NT2/D1 (cell line): ENCODE measurements at places on chromosomes 1 and 21.

DNA sequence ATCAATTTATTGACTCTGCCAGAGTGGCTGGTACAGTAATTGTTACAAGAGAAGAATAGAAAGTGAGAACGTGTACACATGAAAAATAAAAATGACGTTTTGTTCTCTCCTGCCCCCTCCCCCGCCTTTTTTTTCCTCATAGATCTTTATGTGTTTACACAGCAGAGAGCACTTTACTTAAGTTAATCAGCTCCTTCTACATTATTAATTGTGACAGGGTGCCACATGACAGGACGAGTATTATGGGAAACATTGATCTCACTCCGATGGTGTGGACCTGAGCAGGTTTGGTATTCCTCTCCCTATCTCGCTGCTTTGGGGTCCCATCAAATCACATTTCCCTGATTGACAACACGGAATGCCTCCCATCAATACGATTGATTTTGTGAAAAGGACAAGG lies 285.7 kb downstream of the TM2D1 start:
- no peak for DNase-seq

DNA sequence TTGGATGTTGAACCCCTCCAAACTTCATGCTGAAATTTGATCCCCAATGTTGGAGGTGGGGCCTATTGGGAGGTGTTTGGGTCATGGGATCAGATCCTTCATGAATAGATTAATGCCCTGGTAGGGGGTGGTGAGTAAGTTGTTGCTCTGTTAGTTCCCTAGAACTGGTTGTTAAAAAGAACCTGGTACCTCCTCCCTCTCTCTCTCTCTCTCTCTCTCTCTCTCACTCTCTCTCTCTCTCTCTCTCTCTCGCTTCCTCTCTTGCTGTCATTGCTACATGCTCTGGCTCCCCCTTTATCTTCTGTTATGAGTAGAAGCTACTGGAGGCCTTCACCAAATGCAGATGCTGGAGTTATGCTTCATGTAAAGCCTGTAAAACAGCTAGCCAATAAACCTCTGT lies 498.2 kb upstream of the NR5A2 start:
- no peak for DNase-seq

DNA sequence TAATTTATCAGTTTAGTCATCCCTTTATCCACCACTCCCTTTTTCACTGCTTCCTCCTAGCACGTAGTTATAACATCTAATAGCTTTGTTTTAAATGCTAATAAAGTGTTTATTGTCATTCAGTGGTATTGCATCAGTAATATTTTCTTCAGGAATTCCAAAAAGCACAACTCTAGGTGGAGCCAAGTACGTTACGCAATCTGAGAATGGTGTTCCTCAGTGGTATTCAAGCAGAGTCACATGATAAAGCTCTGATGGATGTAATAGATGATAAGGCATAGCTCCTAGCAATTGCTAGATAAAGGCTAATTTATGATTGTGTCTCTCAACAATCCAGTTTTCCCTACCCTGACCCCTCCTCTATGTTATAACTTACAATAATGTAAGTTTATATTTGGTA lies 494.6 kb upstream of the ADGRL4 start:
- DNase-seq, result no peak

GRCh38 chr1:182457844-182458243 lies 7.9 kb downstream of the RGSL1 start:
- no peak for DNase-seq

DNA sequence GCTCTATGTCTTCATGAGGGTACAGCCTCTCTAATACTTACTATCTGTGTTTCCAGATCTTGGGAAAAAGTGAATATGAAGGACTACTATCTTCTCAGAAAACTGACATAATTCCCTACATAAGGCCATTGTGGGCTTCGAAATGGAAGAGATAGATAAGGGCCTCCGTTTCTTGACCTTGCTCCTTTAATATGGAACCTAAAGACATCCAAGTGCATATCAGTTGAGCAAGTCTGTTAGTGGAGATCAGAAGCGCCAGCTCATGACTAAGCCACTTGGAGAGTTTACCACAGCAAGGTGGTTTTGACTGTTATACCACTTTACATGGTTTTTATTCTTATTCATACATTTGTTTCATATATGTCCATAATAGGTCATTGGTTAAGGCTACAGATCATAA lies 35.3 kb upstream of the FCER1A start:
- DNase-seq, result no peak

GRCh38 chr1:145855426-145855948 lies 3.4 kb downstream of the PIAS3 start:
- DNase-seq, result no peak

DNA sequence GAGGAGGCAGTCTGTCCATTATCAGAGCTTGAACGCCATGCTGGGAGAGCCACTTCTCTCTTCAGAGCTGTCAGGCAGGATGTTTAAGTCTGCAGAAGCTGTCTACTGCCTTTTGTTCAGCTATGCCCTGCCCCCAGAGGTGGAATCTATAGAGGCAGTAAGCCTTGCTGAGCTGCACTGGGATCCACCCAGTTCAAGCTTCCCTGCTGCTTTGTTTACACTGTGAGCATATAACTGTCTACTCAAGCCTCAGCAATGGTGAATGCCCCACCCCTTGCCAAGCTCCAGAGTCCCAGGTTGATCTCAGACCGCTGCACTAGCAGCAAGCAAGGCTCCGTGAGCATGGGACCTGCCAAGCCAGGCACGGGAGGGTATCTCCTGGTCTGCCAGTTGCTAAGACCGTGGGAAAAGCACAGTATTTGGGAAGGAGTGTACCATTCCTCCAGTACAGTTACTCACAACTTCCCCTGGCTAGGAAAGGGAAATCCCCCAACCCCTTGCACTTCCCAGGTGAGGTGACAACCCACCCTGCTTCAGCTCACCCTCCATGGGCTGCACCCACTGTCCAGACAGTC lies 32.5 kb downstream of the RGS13 start:
- DNase-seq, result peak; percentile 20

DNA sequence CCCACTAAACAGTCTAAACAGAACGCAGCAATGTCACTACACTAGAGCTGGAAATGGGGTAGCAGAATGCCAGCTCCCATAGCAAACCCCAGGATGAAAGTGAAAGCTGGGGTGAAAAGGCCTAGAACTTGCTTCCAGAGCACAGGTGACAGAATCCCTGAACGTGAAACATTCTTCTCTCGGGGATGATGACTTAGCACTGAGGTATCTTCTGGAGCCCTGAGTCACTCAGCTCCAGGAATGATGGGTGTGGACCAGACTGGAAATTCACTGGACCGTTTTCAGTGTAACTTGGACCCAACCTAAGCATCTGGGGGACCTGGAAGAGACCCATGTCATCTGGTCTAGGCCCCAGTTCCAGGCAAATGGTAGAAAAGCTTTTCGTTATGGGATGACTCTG lies 108.9 kb downstream of the CDC7 start:
- DNase-seq, result no peak

- no peak for DNase-seq
These were observed 26.5 kb downstream of the RIPPLY3 start for GRCh38 chr21:37032877-37033471.

- no peak for DNase-seq
These were observed 16.6 kb upstream of the FCAMR start for GRCh38 chr1:206986885-206987284.

DNA sequence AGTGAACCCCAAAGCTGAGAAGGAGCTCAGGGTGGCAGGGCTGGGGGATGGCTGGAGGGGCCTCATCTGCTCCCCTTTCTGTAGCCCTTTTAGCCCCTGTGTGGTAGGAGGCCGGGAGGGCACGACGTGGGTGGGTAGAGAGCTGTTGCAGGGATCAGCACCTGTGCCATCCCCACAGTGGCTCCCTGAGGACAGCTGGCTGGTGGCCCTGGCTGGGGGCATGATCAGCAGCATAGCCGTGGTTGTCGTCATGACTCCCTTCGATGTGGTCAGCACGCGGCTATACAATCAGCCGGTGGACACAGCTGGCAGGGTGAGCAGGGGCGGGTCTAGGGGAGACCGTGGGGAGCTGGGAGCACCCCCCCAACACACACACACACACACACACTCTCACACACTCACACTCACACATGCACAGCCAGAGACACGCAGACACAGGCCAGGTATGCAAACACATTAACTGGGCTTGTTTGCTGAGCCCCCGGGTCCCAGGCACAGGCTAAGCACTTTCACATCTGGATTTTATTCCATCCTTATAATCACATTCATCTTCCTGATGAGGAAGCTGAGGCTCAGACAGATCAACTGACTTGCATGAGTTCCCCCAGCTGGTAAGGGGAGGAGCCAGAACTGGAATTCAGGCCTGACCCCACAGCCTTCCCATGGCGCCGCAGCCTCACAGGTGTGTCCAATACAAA lies 2.5 kb downstream of the SLC25A34 start:
- DNase-seq, result no peak

DNA sequence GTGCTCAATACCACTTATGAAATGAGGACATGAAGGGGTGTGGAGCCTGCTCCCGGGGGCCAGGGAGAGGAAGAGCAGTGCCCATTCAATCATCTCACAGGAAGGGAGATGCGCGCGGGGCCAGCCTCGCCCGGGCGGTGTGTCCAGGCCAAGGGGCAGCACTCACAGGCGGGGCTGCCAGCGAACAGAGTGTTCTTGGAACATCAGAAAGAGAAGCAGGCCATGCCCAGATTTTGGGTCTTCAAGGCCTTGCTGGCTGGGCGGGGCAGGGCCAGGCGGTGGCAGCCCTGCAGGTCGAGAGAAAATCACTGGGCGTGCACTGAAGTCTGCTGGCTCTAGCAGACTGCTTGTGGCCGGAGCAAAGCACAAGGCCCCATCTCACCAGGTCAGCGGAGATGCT lies 168.6 kb downstream of the PRDM16 start:
- DNase-seq, result no peak

- peak; percentile 75 for DNase-seq
These were observed 33.6 kb downstream of the LRRN2 start for GRCh38 chr1:204651843-204652421.
